ENCODE measurements at places on chromosomes 13 and 19.

DNA sequence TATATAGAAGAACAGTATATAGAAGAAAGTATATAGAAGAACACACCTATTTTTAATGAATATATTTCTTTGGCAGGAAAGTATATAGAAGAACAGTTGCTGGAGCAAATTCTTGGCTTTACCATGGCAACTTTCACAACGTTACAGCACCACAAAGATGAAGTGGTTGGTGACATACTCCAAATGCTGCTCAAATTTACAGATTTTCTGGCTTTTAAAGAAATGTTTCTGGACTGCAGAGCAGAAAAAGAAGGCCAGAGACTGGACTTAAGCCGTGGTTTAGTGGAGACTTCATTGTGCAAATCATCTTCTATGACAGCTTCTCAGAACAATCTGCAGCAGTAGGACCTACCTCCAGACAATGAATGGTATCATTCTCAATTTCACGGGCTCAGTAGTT, 24.3 kb upstream of the RFXAP start:
- DNase-seq: no peak

- DNase-seq: no peak
Observed at GRCh38 chr19:38869160-38869835, 8.8 kb downstream of the RINL start.

DNA sequence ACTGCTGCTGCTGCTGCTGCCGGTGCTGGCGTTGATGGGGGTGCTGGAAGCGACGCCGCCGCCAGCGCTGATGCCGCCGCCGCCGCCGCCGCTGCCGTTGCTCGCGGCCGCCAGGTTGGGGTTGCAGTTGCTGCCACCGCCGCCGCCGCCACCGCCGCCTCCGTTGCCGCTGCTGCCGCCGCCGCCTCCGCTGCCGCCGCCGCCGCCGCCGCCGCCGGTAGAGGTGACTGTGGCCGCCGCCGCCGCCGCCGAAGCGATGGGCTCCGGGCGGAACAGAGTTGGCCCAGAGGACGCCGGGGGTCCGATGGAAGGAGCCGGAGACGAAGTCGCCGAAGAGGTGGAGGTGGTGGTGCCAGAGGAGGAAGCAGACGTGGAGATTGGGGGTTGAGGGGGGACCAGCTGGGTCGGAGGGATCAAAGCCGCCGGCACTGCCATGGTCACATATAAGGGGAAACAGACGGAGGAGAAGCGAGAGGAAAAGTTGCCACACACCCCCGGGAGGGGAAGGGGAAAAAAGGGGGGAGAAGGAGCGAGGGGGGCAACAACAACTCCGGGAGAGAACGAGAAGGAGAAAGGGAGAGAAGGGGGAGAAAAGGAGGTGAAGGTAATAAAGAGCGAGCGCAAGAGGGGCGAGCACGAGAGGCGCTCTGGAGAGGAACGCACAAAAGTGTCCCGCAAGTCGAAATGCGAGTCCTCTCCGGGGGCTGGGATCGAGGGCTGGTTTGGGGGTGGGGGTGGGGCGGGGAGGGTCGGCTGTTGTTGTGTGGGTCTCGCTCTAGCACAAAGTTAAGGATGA, 471 bp downstream of the DACH1 start:
- DNase-seq: no peak

- DNase-seq: no peak
Observed at GRCh38 chr19:9721861-9722260, 46.7 kb downstream of the ZNF846 start.

GRCh38 chr13:45541806-45542205, 73.7 kb downstream of the ERICH6B start:
- no peak for DNase-seq

DNA sequence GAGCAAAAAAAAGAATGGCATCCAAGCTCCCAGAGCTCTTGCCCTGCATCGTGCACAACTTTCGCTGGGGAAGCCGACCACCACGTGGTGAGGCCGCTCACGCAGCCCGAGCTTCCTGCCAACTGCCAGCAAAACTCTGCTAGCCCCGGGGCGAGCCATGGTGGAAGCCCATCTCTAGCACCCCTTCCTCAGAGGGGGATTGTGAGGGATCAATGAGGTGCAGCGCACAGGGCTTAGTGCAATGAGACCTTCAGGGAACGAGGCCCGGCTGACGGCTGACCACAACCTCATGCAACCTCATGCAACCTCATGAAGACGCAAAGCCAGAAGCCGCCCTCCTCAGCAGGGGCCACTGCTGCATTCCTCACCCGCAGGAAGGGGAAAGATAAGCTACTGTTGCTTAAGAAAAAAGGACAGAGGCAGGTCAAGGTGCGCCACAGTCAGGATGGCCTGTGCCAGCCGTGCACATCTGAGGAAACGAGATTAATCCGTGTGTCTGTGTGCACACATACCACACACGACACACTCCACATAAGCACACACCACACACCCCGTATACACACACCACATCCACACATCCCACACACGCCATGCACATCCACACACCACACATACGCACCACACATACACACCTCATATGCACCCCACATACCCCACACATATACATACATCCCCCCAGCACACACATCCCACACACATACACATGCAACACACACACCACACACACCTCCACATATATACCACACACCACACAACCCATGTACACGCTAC, 9.6 kb downstream of the HSPBP1 start:
- DNase-seq: no peak

GRCh38 chr19:35042056-35042730, 672 bp downstream of the HPN start:
- no peak for DNase-seq

- DNase-seq: no peak
Observed at GRCh38 chr13:76879883-76880270, 6.3 kb downstream of the KCTD12 start.

DNA sequence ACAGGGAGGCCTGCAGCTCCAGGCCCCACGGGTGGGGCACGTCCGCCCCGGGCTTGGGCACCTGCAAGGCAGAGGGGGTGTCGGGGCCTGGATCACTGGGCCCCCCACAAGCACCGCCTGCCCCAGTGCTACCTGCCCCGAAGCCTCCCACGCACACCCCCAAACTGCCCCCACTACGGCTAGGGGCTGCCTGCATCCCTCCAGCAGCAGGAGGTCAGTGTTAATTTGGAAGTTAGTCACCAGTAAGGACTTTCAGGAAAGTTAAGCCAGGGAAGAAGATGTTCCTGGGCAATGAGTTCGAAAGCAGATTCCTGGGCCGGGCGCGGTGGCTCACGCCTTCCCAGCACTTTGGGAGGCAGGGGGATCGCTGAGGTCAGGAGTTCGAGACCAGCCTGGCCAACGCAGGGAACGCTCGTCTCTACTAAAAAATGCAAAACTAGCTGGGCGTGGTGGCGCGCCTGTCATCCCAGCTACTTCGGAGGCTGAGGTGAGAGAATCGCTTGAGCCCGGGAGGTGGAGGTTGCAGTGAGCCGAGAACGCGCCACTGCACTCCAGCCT, 5.5 kb downstream of the PEAK3 start:
- no peak for DNase-seq

All from urinary bladder (tissue), 4 donors.